ENCODE measurements at places on chromosomes 6 and 20.
A peak's percentile ranks its signal among the peaks of the same experiment; 100 is the strongest.

DNA sequence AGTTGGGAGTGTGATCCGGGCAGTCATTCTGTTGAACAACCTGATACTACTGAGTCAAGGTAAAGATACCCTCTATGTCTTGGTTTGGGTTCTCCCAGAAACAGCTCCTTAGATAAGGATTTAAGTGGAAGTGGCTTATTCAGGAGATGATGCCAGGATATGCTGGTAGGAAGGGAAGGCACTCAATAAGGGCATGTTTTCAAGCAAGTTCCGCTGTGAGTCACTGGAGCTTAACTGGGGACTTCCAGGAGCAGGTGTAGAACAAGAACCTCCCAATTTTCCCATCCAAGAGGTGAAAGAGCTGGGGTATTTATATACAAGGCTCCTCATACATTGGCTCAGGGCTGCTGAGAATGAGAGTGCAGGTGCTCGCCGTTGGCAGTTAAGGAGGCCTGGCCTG, 218.6 kb downstream of the AKAP7 start:
- no peak for DNase-seq

DNA sequence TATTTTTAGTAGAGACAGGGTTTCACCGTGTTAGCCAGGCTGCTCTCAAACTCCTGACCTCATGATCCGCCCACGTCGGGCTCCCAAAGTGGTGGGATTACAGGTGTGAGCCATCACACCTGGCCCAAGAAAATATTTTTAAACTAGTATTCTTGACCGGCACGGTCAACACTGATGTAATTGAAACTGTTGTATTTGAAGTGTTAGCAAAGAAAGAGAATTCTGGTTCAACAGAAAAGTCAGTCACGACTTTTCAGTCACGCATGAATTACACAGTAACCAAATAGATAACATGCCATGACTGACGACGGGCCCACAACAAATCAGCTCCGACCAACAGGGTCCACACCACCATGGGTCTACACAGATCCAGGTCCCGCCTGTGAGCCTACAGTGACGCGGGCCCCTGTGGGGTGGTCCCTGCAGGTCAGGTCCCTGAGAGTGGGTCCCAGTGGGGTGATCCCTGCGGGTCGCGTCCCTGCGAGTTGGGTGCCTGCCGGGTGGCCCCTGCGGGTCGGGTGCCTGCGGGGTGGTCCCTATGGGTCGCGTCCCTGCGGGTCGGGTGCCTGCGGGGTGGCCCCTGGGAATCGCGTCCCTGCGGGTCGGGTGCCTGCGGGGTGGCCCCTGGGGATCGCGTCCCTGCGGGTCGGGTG, 1.0 kb downstream of the GMEB2 start:
- no peak for DNase-seq

DNA sequence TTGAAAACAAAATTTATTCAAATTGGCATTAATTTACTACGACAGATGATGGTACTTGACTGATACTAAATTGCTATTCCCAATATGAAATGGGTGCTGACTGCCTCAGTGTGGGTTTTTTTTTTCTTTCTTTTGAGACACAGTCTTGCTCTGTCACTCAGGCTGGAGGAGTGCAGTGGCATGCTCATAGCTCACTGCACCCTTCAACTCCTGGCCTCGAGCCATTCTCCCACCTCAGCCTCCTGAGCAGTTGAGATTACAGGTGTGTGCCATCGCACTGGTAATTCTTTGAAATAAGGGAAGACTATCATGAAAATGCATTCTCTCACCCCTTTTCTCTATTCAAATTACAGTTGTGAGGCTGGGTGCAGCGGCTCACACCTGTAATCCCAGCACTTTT, 22.5 kb downstream of the PDSS2 start:
- DNase-seq: no peak

DNA sequence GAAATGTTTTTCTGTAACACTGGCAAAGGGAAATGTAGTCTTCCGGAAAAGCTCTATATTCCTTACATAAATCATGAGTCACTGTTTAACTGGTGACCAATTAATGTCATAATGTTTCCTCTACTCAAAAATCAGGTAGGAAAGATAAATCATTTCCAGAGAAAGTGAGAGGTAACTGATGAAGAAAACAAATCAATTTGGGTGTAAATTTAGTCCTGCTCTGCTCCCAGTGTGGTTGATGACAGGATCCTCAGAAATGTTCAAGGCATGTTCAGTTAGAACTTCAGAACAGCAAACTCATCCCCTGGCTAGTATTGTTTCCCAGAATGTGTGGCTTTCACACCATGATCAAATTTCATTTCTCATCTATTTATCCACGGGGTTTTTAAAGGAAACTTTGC, 38.8 kb upstream of the SPACA1 start:
- no peak for DNase-seq

GRCh38 chr6:126721581-126722160, 381.8 kb downstream of the CENPW start:
- peak; percentile 49 for DNase-seq

DNA sequence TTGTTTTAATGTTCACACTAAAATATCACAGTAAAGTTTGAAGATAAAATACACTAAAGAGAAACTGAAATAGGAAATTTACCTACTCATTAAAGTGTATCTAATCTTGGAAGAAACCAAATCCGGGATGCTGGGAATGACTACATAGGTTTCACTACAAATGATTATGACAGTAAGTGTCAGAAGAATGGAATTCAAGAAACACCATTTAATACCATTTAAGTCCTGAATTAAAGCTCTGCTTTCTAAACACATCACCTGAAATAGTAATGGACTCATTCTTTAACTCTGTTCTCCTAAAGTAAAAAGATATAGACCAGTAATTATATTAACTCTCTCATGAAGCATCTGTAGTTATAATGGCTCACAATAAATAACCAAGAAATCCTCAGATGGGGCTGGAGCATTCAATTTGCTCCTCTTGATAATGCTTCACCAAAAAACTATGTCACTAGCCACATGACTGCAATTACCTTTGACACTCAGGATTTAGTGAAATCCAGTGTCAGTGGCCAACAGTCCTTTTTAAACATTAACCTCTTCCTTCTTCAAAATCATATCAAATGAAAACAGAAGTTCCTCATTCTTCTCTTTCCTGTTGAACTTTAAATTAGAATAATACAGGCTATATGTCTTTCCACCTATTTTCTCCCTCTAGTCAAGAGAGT, 41.4 kb downstream of the MAP7 start:
- DNase-seq: no peak

DNA sequence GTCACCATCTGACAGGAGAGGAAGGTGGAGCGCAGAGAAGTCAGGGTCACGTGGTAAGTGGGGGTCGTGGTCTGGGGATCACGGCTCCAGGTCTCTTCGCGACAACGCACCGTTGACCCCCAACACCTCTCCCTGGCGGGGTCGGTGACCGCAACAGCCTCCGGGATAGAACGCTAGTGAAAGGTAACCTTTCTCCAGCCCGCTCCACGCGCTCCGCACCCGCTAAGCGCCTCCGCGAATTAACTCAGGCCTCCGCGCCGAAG, 600 bp upstream of the SYNJ2 start:
- no peak for DNase-seq

DNA sequence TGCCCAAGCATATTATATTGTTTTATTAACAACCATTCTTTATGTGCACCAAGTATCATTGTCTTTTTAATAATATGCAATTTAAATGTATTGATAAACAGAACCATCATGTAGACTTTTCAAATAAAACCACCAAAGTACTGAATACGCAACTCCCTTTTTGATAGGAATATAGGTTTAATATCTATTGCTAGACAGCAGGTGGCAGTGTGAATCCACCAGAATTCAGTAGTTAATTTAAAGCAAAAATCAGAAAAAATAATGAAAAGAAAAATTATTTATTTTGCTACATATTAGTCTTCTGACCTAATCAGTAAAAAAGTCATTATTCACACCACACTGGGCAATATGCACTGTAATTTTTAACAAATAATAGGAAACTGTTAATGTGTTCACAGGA, 143.7 kb downstream of the KLHL32 start:
- peak; percentile 12 for DNase-seq

GRCh38 chr6:42507901-42508300, 55.9 kb upstream of the UBR2 start:
- no peak for DNase-seq

DNA sequence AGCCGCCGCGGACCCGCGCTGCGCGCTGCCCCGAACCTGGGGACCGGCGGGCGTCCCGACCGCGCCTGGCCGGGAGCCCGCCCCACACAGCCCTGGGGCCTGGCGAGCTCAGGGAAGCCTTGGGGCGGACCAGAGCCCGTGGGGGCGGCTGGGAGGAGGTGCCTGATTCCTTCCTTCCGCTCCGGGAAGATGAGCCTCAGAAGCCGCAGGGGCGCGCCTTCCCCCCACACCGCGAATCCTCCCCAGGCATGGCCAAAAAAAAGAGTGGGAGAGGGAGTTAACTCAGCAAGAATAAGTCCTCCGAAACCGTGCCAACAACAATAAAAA, at the start of gene CBLN4:
Gene CBLN4 (minus strand): TSS at position 131 of the 327 bp plus-strand sequence. CDS start 1,348 bp downstream, outside the sequence.
- no peak for DNase-seq

DNA sequence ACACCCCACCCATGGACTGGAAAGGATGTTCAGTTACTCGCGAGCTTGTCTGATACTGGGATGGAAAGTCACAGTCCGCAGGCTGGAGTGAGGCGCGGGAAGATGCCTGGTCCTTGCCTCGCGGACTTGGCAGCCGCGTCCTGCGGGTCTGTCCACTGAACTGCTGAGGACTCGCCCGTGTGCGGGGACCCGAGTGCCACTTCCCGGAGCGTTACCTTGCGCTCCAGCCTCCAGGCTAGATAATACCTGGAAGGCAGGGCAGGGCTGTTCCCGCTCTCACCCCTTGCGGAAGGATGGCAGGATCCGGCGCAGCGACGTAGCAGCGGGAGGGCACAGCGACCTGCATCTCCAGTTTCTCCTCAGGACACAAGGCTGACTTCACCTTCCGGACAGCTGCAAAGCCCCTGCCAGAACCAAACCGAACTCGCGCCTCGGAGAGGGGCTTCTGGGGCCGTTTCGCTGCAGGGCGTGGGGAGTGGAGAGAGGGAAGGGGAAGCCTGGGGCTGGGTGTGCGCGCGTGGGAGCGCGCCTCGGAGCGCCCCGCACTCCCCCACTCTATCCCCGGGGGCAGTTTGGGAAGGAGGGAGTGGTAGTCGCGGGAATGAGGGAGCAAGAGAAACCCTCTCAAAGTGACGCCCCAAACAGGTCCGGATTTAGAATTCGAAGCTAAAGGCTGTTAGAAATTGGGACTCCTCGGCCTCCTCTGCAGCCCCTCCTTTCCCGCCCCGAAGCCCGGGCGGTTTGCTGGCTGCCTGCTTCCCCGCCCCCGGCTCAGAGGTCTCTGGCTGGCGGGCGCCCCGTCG, at the start of gene KCNQ5:
Gene KCNQ5 (plus strand): TSS at position 774 of the 803 bp plus-strand sequence.
- no peak for DNase-seq

- no peak for DNase-seq
Measured at GRCh38 chr6:87171938-87172633, 16.7 kb downstream of the ZNF292 start.

GRCh38 chr6:45916692-45917091, 99.0 kb downstream of the CLIC5 start:
- DNase-seq: no peak

DNA sequence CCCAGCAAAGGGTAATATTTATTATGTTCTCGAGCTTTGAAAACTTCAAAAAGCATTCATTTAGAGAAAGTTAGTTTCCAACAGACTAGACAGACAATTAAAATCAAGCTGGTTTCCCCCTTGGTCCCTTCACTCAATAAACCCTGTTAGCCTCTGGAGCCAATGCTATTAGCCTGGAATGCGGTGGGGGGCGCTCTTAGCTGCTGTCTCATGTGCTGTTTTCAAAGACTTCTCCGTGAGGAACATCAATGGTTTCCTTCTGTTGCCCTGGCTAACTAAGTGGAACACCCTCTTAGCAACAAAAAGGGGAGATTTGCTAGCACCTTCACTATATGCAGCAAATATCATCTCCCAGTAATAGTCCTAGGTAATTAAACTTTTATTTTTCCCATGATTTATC, 86.4 kb downstream of the LY86 start:
- no peak for DNase-seq

DNA sequence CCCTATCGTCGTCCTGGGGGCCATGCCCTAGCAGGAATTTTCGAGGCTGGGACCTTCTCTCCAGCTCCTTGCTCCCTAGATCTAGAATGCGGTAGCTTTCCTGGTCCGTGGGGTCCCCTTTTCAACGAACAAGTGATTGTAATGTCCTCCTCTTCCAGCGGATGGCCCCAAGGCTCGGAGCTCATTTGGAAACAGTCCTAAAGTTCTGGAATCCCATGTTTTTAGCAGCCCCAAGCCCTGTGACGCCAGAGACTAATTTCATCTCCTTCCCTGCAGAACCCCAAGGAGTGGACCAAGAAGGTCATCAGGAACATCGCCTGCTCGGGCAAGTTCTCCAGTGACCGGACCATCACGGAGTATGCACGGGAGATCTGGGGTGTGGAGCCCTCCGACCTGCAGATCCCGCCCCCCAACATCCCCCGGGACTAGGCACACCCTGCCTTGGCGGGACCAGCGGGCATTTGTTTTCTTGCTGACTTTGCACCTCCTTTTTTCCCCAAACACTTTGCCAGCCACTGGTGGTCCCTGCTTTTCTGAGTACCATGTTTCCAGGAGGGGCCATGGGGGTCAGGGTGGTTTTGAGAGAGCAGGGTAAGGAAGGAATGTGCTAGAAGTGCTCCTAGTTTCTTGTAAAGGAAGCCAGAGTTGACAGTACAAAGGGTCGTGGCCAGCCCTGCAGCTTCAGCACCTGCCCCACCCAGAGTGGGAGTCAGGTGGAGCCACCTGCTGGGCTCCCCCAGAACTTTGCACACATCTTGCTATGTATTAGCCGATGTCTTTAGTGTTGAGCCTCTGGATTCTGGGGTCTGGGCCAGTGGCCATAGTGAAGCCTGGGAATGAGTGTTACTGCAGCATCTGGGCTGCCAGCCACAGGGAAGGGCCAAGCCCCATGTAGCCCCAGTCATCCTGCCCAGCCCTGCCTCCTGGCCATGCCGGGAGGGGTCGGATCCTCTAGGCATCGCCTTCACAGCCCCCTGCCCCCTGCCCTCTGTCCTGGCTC, 48.5 kb downstream of the PYGB start:
- no peak for DNase-seq

All from HCT116 (cell line).